ENCODE measurements at places on chromosomes 3 and 15. TPM values are rescaled to one million over a fixed set of nuclear protein-coding genes. Genes with fewer than 3 reads are reported as not detected.

Gene DAZL
- not detected for total RNA-seq

DNA sequence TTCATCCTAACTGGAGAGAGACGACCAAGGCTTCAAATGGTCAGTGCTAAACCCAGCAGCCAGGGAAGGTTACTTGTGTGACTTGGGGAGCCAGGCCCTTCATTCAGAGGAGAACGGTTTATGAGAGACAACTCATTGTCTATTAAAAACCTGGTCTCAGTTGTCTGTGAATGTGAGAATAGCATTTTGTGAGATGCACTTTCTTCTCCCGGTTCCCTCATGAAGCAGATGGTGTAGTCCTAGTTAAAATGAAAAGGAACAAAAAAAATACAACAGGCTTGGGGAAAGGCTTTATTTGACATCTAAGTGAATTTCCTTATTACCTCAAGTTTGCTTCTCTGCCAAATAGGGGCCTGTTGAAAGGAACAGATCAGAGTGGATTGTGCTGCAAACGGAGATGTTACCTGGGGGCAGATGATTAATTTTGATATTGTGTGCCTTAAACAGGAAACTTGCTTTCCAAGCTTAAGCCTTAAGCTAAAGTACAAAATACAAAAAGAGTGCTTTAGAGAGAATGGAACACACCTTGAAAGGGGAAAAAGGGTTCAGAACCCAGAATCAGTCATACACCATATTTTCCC is 202.7 kb upstream of the BHLHE40 start:
- H3K36me3 ChIP-seq, result no peaks in the 10 kb centered on the region
- H3K27ac ChIP-seq, result no peak overlapping the region
- no peak overlapping the region for H3K4me3 ChIP-seq
- H3K4me1 ChIP-seq, result no peaks in the 10 kb centered on the region
- DNase-seq, result no peak

DNA sequence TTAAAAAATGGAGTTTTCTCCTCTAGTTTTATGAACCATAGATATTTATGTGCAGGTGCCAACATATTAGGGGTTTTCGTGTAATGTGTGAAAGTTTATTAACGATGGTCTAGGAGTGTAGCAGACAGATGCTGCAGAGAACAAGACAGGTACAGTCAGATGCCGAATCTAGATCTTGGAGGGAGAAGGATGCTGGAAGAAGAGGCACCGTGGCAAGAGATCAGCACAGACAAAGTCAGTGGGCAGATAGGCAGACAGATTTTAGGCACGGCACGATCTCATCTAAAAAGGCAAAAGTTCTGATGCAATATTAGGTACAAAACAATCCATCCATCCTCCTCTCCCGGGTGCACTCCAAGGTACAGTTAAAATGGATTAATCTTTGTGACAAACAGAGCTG is 161.6 kb downstream of the TIGIT start:
- no peak overlapping the region for H3K27ac ChIP-seq
- DNase-seq, result no peak
- H3K36me3 ChIP-seq, result no peaks in the 10 kb centered on the region

GRCh38 chr15:81865850-81866537 is 179.8 kb downstream of the MEX3B start:
- H3K4me1 ChIP-seq, result no peaks in the 10 kb centered on the region
- no peak for DNase-seq
- no peaks in the 10 kb centered on the region for H3K36me3 ChIP-seq
- H3K4me3 ChIP-seq, result no peak overlapping the region

Data from SJSA1 (cell line).